ENCODE measurements at places on chromosomes 1 and 21.

GRCh38 chr1:182185842-182186756, 124.6 kb upstream of the ZNF648 start:
- no peak for DNase-seq

- no peak for DNase-seq
Observed at GRCh38 chr1:6152882-6153281, 27.2 kb downstream of the CHD5 start.

DNA sequence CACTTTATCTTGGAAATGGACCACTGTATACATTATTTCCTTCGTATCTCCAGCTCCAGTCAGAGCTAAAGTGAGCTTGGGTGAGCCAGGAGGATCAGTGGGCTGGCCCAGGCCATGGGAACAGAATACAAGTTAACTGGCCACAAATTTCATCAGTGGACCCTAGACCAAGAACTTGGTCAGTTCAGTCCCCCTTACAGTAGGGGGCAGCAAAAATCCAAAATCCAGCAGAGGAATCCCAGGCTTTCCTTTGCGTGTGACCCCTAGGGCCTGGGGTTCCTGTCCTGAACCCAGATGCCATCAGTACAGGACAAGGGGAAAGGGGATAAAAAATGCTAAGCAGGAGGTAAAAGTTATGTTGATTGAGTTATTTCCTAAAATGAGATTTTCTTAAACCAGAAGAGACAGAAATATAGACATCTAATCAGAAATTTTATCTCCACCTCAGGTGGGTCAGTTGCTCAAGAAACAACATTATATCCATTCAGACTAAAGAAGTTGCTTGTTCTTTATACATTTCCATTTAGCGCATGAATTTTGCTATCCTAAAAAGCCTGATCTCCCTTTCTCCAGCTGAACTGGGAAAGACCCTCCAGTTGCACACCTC, 24.1 kb upstream of the LCE5A start:
- no peak for DNase-seq

DNA sequence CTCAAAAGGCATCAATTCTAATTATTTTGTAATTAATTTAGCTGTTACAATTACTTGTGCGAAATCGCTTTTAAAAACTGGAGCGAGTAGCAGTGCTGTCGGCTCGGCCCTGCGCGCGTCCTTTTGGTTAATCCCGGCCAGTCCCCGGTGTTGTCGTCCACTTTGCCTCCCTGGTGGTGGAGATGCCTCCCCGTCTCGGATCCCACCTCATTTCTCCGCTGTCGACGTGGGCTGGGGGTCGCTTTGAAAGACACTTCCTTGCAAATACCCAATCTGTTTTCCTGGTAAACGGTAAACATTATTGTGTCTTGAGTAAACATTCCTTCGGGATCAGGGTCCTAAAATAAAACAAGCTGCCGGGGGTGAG, 3.7 kb downstream of the FOXD3 start:
- no peak for DNase-seq

DNA sequence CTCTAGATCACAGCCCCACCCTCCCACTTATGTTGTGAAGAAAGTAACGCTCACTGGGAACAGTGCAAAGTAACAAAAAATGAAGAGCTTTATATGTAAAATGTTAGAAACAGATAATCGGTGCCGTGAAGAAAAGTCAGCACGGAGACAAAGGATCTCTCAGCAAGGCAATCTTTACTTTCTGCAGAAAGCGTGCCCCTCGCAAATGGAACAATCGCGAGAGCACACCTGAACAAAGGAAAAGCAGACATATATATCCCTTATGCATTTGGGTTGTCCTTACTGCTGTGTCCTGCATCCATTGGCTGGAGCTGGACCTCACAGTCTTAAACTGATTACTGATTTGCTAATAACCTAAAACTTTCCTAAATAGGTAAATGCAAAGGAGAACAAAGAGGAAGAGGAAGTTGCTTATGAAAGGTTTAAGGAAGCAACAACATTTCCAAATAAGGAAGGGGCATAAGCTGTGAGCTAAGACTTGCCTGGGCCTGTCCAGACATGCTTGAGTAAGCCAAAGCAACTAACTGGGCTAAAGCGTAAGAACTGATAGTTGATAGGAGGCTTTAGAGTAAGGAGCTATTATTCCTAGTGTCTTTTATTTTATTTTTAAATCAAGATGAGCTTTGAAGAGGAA, 89.7 kb downstream of the GTF2B start:
- no peak for DNase-seq

GRCh38 chr1:157775101-157775870, 1.6 kb downstream of the FCRL2 start:
- DNase-seq: no peak

- DNase-seq: no peak
Observed at GRCh38 chr1:47515164-47515789, 77.4 kb downstream of the FOXD2 start.

DNA sequence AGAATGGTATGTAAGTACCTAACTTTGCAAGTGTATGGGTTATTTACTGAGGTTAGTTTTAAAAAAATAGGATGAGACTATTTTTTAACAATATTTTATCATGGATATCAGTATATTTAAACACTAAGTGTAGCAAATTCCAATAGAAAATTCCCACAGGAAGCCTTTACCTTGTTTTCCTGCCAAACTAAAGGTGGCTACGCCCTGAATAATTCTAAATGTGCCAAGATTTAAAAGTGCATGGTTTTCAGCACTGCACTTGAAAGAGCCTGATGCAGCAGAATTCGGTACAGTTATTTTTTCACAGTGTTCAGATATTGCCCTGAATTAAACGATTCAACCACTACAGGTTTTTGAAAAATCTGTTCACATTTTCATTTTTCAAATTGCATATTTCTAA, 1622.8 kb upstream of the B3GALT2 start:
- DNase-seq: no peak

- no peak for DNase-seq
Observed at GRCh38 chr1:32806290-32806689, 10.9 kb downstream of the YARS1 start.

GRCh38 chr1:14667651-14667984, 69.1 kb downstream of the KAZN start:
- no peak for DNase-seq

GRCh38 chr1:9253453-9254105, 19.0 kb downstream of the H6PD start:
- DNase-seq: no peak

DNA sequence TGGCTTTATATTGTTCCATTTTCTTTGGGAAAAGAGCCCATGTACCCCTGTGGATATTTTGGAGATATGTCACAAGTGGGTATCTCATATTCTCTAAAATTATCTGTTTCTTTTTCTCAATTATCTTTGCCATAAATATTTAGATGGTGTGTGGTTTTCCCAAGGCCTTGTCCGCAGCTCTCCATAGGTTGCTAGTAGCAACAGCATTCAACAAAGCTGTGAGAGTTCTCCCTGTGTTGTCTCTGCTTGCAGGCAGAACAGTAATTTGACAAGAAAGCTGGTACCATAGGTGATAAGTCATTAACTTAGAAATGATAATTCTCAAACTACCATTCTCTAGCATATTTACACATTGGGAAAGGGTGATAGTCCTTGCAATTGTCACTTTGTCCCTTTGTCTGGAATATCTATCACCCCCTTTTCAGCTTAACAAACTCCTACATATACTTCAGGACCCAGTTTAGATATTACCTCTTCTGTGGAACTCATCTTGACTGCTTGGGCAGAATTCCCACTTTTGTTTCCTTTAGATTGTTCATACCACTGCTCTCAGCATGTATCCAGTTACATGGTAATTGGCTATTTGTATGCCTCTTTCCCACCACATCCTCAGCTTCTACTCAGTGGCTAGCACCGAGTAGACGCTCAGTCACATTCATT, 8.9 kb downstream of the CD101 start:
- DNase-seq: no peak

DNA sequence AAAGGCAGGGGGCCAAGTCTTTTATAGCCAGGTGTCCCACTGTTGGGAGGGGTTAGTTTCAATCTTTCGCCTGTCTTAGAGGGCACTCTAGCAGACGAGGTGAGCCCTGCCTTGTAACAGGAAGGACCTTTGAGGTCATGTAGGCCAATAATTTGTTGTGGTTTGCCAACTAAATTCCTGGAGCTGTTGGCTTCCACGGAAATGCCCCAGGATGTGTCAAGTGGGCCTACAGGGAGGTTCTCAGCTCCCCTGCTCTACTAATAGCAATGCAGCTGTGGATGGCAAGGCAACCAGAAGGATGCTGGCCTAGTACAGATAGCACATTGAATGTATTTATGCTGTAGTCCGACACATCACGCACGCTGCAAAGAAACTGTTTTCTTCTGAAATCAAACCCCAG, 22.3 kb upstream of the CASQ2 start:
- no peak for DNase-seq

DNA sequence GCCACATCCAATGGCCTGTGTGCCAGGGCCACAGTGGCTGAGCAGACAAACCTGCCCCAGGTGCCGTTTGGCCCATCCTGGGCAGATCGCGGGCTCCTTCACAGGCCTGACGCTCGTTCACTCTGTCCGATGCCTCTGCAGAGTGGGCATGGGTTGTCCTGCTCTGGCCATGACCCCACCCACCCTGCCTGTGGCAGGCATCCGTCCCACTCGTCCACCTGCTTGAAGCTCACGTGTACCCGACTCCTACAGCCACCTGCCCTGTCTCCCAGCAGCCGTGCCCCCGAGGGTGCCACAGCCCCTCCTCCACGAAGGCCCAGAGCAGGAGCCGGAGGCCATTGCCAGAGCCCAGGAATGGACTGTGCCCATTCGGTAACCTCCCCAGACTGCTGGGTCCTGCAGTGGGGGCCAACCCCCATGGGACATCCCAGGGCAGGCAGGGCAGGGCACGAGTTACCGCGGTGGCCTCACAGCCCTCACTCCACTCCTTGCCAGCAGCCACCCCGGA, 41.9 kb downstream of the TRIM11 start:
- DNase-seq: no peak

- DNase-seq: no peak
Observed at GRCh38 chr1:66300280-66300971, 233.5 kb upstream of the SGIP1 start.

DNA sequence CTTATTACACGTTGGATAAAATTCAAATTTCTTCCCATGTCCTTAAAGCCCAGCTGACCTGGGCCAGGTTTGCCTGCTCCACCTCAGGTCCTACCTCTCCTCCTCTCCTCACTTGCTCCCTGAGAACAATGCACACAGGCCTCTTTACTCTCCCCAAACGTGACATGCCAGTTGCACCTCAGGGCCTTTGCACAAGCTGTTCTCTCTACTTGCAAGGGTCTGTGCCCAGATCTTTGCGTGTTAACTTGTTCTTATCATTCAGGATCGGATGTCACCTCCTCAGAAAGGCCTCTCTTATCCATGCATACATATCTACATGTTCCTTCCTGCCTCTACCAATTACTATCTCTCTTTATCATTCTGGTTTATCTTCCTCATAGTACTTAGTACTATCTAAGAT, 14.7 kb upstream of the LEFTY1 start:
- no peak for DNase-seq

DNA sequence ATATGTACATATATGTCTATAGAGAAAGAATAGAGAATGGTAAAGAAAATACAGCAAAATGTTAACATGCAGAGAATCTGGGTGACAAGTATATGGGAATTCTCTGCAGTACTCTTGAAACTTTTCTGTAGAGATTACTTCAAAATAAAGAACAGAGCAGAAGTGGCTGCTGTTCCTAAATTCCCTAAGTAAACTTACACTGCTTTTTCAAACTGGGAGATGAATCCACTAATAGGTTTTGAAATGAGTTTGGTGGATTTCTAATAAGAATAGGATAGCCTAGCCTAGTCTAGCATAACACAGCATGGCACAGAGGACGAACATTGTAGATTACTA, 450 bp upstream of the CR2 start:
- no peak for DNase-seq

DNA sequence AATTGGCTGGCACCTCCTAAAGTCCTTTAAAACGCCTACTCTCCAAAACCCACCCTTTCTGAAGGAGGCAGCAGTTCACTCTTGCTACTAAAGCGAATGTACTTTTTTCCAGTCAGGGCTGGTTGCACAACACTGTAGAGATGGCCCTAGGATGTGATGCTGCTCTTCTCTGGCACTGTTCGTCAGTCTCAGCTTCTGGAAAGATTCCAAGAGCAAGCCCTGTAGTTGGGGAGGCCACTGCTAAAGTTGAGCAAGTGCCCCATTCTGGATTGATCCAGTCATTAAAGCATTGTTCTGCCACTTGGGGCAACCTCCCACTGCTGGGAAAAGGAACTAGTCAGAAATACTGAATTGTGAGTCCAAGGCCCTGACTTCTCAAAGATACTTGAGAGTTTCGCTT, 28.5 kb upstream of the KCNQ4 start:
- no peak for DNase-seq

- DNase-seq: no peak
Observed at GRCh38 chr1:162135271-162135775, 65.8 kb downstream of the NOS1AP start.
